ENCODE measurements at places on chromosomes 12 and 14.

DNA sequence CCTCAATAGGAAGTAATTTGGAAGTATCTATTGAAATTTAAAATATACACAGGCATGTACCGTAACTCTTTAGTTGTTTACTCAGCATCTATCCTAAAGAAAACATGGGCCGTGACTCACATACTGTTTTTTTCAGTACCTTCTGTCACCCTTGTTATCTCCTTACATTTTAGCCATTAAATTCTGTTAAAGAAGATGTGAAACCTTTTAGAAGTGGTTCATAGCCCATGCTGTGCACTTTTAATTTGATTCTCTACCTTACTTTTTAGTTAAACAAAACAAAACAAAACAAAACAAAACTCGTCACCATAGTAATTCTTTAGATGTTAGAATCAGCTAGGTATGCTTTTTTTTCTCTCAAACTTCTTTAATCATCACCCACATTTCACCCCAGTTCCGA lies 494.4 kb upstream of the RGS6 start:
- no peak for DNase-seq

- no peak for DNase-seq
Measured at GRCh38 chr14:58098507-58098906, 53.5 kb downstream of the ARMH4 start.

DNA sequence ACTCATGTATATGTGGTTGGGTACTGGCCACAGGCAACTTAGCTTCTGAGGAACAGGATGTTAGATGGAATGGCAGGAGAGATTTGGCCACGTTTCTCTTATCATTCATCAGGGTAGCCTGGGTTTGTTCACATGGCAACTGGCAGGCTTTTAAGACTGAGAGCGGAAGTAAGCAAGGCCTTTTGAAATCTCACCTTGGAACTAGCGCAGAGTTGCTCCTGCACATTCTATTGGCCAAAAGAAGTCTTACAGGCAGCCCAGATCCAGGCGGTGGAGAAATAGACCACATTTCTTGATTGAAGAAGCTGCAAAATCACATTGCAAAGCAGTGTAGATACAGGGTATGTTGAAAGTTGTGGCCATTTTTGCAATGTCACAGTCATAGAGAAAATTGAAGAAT lies 3.7 kb downstream of the CLEC4A start:
- no peak for DNase-seq

DNA sequence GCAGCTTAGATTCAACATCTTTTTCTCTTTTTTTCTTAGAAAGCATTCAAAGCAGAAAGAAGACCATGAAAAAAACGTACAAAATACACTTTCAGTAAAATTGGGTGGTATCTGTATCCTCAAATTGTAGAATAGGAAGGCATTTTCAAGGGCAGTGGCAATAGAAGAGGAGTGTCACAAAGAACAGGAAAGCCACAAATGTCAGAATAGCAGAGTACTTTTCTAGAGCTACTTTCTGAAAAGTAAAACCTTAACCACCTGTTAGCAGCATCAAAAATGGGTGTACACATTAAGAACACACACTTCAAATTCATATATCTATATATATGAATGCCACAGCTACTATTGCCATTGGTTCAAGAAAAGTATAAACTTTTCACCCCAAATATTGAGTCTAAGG lies 412.1 kb upstream of the DCN start:
- DNase-seq: no peak

GRCh38 chr12:33253178-33253577 lies 186.4 kb downstream of the SYT10 start:
- no peak for DNase-seq

- DNase-seq: no peak
Measured at GRCh38 chr12:122935318-122935717, 30.9 kb downstream of the ABCB9 start.

DNA sequence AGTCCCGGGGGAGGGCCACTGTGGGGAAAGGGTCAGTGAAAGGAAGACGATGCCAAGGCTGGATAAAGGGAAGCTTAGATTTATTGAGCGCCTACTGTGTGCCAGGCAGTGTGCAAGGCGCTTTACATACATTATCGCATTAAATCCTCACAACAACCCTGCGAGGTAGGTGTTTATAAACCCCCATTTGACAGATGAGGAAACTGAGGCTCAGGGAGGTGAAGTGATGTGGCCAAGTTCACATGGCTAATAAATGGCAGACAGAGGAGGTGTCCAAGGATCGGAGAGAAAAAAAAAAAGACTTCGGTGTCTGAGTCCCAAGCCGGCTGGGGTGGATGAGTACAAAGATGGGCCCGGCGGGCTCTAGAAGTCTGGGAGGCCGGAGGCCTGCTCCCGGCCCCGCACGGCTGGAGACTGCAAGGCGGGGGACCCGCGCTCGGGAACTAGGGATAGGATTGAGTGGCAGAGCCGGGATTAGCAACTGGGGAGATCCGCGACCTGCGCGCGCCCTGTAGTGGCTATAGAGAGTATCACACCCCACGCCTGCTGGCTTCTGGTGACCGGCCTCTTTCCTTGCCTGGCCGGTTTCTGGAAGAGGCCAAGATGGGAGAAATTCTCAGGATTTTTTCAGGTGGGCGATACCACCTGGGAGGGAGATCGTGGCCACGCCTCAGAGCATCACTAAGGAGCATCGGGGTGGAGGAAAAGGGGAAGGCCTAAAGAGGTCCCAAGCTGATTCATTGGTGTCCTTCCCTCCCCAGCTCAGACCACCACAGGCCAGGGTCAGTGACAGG lies 3.9 kb downstream of the DDN start:
- DNase-seq: no peak

DNA sequence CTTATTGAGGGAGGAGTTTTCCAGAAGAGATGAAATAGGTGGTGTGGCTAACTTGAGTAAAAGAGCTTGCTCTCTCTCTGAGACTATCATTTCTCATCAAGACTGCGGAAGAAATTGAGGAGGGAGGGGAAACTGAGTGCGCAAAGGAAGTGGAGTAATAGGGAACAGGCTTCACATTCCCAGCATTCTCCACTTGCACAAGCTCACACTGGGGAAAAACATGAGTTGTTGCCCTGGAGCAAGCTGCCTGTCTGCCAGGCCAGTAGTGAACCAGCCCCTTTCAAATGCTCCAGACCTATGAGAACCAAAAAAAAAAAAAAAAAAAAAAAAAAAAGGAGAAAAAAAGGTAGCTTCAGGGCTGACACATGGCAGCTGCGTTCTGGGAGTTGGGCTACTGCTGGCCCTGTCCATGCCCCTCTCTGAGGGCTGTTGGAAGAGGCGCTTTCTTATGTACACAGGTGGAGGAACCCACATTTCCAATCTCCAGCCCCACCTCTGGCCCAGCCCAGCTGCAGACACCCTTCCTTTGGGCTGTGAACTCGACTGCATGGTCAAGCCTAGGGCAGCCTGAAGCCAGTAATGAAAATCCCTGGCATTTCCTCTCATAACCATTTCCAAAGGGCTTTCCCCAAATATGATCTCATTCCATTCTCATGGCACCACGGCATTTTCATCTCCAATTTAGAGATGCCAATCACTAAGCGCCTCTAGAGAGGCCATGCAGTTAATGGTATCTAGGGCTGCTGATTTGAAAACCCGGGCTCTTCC lies 32.5 kb upstream of the EMP1 start:
- no peak for DNase-seq

- peak; percentile 16 for DNase-seq
Measured at GRCh38 chr14:77208291-77208978, 26.8 kb downstream of the TMEM63C start.

GRCh38 chr12:57992001-57992400 lies 50.6 kb downstream of the ATP23 start:
- DNase-seq: no peak

GRCh38 chr14:59328454-59328853 lies 136.7 kb downstream of the GPR135 start:
- no peak for DNase-seq

DNA sequence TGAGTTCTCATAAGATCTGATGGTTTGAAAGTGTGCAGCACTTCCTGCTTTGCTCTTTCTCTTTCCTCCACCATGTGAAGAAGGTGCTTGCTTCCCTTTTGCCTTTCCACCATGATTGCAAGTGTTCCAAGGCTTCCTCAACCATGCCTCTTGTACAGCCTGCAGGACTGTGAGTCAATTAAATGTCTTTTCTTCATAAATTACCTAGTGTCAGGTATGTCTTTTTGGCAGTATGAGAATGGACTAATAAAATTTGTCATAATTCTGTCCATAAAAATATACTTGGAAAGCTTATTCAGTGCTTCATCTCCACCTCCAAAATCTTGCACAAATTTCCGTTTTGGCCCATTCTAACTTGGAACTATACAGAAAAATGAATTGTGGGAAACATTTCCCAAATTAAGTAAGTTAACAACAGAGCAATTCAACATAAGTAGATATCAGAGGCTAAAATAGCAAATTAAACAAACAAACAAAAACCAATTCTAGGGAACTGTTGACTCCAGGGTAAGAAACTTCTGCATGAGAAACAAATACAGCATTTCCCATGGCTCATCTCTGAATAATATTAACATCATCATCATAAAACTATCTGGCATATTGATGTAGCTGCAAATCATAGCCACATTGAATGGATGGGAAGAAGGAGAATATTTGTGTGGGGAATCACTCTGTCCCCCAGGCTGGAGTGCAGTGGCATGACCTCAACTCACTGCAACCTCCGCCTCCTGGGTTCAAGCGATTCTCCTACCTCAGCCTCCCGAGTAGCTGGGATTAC lies 459.5 kb upstream of the FAR2 start:
- no peak for DNase-seq

DNA sequence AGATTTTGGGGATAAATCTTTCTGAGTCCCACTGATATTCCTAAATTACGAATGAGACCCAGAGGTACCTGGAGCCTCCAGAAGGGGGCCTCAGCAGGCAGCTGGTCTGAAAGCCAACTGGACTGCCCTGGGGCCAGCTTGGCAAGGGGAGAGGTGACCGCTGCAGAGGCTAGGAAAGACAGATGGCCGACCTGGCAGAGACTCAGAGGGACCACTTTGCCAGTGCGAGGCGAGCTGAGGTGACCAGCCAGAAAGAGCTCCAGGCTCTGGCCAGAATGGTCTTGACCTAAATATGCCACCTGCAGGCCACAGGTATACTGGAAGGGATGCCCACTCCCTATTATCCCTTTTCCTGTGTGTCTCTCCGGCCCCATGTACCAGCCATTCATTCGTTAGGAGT lies 256.8 kb upstream of the GARIN6 start:
- no peak for DNase-seq

DNA sequence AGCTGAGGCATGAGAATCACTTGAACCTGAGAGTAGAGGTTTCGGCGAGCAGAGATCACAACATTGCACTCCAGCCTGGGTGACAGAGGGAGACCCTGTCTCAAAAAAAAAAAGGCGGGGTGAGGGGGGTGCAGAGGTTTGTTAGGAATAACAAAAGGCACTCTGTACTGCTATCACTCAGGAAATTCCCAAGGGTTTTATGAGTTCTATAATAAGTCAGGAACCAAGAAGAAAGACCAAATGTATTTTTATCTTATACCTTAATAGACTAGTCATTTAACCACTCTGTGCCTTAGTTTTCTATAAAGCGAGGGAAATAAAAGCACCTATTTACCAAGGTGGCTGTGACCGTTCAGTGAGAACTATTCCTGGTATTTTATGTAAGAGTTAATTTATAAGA lies 319.2 kb downstream of the GPHN start:
- DNase-seq: no peak

GRCh38 chr12:97535582-97535981 lies 73.0 kb downstream of the RMST start:
- no peak for DNase-seq

DNA sequence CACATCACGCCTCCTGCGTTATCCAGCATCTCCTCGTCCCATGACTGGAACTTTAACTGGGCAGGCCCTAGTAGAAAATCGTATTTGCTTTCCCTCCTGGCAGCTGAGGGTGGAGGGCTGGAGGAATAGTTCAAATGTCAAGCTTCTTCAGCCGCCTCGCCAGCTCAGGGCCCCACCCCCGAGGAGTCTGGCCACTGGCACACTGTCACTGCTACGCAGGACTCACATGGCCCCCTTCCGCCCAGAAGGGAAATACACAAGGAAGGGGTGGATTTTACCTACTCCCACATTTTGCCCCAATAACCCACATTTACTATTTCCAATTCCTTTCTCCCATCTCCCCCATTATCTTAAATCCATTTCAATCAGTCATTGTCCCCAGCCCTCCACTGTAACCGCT lies 8.6 kb downstream of the SLC6A13 start:
- no peak for DNase-seq

DNA sequence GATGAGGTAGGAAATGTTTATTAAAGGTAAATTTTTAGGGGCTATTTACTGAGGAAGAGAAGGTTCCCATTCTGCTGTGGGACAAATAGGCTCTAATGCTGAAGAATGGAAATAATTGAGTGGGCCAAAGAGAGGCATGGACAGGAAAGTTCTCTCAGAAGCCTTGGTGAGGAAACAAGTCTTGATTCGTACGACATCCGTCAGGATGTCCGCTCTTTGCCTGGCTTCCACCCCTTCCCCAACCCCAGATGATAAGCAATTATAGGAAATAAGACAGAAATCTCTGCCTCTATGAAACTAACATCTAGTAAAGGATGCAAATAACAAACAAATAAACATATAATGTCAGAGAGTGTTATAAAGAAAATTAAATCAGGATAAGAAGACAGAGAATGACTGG lies 91.7 kb upstream of the BCAT1 start:
- no peak for DNase-seq

GRCh38 chr12:79274501-79275064 lies 410.0 kb downstream of the SYT1 start:
- no peak for DNase-seq

- DNase-seq: no peak
Measured at GRCh38 chr14:105600939-105601359, 74.6 kb downstream of the TMEM121 start.

DNA sequence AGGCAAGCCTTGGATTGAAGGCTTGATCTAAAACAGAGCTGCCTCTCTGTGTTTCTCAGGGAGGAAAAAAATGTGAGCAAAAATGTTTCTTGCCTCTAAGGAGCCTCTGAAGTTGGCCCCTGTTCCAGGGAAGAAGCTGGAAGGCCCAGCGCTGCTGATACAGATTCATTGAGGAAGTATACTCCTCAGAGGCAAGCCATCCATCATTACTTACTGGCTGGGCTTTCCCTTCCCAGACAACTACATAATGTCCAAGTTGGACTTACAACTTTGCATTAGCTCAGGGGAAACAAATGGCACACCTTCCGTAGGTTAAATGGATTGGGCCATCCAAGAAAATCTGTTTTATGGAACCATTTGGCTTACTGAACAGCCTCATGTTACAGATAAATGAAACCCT lies 263.7 kb upstream of the SEL1L start:
- no peak for DNase-seq

DNA sequence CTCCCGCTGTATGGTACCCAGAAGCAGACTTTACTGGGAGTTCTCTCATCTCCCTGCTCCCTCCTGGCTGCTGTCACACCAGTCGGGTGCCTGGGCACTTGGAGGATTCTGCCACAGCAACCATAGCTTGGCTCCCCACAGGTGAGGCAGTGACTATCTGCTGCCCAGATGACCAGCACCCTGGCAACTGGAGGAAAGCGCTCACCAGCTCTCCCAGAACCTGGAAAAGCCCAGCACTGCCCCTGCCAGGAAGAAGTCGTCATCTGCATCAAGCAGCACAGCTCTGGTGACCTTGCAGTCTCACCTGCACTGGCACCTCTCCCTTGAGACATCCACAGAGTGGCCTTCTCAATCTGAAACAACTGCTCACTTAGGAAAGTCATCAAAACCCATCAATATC lies 31.9 kb upstream of the TC2N start:
- no peak for DNase-seq

GRCh38 chr14:95533822-95534221 lies 1.0 kb upstream of the GLRX5 start:
- DNase-seq: no peak

- no peak for DNase-seq
Measured at GRCh38 chr12:53651737-53652136, 24.1 kb downstream of the ATP5MC2 start.

GRCh38 chr12:117718559-117718958 lies 250.2 kb downstream of the KSR2 start:
- DNase-seq: no peak

Data from activated T-helper 1 cell treated with Interleukin-2 at 50 U/mL for 16 hours (primary cell).